ENCODE measurements at places on chromosomes 1 and 21.

DNA sequence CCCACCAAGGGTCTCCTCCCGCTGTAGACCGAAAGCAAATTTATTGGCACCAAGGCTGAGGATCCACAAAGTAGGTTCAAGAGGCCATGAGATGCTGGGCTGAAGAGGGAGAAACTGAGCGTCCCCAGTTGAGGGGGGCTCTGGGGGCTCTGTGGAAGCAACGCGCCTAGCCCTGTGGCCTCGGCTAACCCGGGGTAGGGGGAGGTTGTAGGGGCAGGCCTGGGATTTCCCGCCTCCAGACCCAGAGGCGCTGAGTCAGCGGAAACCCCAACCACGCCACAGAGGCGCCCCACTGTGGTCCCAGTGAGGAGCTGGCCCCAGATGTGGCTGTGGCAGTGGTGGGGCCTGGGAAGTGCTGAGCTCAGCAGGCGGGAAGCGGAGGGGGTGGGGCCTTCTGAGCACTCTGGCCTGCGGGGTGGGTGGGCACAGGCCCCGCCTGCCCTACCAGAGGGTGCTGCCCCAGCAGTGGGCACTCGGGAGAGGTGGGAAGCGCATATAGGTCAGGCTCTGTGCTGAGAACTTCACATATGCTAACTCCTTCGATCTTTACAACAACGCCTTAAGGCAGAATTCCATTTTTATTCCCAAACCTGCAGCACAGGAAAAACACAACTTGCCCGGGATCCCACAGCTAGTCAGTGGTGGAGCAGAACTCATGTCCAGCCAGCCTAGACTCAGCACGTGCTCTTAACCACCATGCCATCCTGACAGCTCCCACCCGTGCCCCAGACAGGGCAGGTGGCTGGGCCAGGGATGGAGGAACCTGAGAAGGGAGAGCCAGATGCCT, 1.5 kb upstream of the COL16A1 start:
- DNase-seq = no peak

- DNase-seq = peak; percentile 16
These were observed 92.1 kb upstream of the POU3F1 start for GRCh38 chr1:38138498-38139233.

DNA sequence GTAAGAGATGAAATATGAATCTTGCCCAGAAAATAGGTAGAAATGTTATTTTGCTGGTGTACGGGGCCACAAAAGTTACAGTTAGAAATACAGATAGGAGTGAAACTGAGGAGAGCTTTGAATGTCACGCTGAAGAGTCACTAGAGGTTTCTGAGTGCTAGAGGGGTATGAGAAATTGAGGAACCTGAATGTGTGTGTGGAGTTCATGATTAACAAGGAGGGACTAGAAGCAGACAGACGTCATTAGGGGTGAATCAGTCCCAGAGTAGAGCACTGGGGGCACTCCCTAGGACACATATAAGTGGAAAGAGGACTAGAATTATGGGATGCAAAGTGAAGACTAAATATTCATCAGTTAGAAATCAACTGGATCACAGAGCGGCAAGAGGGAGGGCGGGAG, 188.9 kb upstream of the MAP1LC3C start:
- DNase-seq = no peak

- no peak for DNase-seq
These were observed 35.8 kb downstream of the ATF6 start for GRCh38 chr1:161801955-161802354.

GRCh38 chr1:25572708-25573590, 29.5 kb downstream of the LDLRAP1 start:
- DNase-seq = peak; percentile 66

Data from NAMALWA (cell line).